Stimulated activated CD4-positive, alpha-beta T cell treated with anti-CD3 and anti-CD28 coated beads, Interleukin-12 subunit alpha, Interleukin-12 subunit beta, amount 100 ng/mL, for 24 hours (primary cell): ENCODE measurements at places on chromosomes 13 and 19.

GRCh38 chr19:12137221-12137940 is 2.8 kb downstream of the ZNF20 start:
- no peak for DNase-seq

DNA sequence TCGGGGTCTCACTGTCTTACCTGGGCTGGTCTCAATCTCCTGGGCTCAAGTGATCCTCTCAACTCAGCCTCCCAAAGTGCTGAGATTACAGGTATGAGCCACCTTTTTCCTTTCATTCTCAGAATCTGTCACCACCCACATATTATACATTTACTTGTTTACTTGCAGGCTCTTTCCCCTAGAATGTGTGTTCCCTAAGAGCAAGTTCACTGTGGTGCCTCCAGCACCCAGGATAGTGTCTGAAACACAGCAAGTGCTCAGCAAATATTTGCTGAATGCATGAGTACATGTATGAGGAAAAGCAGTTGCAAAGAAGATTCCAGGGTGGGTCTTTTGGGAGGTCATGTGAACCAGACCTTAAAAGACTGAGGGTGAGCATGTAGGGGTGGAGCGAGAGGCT is 96.8 kb downstream of the RGCC start:
- DNase-seq, result no peak

DNA sequence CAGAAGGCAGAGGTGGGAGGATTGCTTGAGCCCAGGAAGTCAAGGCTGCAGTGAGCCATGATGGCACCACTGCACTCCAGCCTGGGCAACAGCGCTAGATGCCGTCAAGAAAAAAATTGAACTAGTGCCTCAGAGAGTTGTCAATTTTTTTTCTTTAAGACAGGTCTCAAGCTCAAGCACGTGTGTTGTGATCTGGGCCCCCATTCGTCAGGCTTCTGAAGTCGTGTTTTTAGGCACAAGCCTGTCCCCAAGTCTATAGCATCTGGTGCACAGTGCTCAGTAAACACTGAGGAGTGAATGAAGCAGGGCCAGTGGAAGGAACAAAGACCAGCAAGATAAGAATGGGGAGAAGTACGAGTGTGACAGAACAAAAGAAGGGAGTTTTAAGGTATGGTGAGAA is 23.7 kb upstream of the LAMP1 start:
- no peak for DNase-seq

GRCh38 chr13:75371203-75371602 is 110.8 kb downstream of the TBC1D4 start:
- no peak for DNase-seq

GRCh38 chr19:532561-533363 is 1.2 kb downstream of the CDC34 start:
- DNase-seq, result no peak

DNA sequence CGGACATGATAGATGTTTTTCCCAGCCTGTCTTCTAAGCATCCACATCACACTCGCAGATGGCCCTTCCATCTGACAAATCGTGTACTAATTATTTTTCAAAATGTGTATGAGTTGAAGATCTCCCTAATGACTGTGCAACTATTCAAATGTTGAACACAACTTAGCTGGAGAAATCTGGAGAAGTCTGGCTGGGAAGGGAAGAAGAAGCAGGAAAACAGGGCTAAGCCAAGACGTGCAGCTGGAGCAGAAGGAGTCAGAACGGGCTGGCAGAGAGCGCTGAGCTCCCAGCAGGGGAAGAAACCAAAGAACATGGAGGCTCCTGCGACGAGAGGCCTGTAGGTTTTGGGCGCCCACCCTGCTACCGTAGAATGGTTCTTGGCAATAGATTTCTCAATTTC is 13.2 kb upstream of the LATS2 start:
- DNase-seq, result no peak
